Left hindlimb (tissue), 1 donor: ENCODE measurements at places on chromosomes 2 and 18.

- peak; percentile 35 for DNase-seq
Measured at GRCh38 chr2:101151859-101152271, 683 bp upstream of the TBC1D8 start.

DNA sequence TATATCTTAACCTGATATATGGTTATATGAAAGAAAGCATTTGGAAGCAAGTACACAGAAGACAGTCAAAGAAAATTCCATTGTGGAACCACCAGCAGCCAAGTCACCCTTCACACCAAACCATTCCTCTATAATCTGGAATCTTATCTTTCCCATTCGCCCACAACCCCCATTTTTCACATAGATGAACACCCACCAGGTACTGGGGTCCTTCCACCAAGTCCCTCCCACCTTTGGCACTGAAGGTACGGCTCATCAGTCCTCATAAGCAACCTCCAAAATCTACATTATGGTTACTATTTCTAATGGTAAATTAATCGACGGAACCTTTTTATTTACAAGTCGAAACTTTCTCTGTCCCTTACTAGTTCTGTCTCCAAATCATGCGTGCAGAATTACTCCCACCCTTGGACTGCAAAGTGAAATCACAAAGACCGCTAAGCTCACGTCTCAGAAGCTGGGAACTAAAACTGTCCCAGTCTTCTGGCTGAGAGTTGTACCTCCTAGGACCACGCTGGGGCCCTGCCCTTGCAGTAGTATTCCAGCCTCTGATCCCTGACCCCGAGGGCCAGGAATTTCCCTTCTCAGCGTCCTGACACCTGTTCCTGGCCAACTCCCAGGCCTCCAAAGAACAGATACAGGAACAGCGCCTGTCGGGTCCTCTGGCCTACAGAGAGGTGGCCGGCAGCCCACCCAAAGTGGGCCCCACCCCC, 702 bp downstream of the OLA1 start:
- no peak for DNase-seq

- no peak for DNase-seq
Measured at GRCh38 chr2:185522472-185522871, 216.1 kb upstream of the FSIP2 start.

DNA sequence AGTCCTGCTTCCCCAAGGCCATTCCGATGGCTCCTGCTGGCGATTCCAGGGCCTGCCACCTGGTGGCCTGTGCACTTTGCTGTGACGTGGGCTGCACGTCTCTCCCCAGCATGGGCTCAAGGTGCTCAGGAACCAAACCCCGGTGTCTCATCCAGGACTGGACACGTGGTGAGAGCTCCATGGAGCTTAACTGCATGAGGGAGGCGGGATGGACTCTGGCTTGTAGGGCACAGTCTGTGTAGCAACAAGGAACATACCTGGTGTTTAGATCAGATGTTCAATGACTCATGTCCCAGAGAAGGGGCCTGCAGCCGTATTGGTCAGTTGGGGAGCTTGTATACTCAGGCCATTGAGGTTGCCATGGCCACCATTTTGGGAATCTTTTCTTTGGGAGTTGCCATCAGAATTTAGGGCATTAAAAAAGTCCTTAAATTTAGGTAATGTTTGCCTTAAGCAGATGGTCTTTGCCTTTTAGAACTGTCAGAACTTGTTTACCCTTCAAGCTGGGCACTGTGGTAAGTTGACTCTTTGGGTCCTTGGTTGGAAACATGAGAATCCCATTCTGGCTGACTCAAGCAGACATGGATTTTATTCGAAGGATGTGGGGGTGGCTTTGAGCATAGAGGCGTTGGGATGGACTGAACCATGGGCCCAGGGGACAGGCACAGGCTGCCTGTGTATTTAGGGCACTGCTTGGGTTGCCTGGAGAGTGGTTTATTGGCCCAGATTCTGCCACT, 21.0 kb downstream of the AGAP1 start:
- DNase-seq, result no peak

DNA sequence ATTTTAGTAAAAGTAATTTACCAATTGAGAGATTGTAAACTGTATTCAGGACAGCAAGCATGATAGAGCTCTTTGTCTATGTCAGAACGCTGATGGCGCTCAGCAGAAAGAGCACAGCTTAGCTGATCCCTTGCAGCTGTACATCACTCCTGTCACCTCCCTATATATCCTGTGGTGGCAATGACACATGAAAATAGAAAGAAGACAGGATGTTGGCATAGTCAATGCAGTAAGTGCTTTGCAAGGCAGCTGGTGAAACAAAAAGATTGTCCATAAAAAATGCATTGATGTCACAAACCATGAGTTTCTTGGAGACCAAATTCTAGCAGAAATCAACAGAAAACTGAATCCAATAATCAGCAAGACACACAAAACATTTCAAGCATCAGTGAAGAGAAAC, 221.5 kb downstream of the RIT2 start:
- DNase-seq, result no peak

GRCh38 chr2:20803974-20804373, 18.9 kb downstream of the LDAH start:
- DNase-seq, result no peak

DNA sequence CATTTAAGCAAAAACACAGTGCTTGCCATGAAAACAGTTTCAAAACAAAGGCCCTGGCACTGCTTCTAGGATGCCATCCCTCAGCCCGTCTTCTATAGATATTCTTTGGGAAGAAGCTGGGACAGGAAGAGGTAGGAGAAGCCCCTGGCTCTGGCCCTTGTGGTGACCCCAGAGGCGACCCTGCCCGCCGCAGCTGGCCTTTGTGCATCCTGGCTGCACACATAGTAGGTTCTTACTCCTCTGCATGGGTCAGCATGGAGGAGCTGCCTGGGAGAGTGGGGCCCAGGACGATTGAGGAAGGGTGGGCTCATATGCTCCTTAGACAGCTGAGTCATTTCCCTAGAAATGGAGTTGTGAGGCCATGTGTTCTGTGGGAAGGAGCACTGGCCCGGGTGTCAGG, 44.4 kb upstream of the OTOF start:
- DNase-seq, result no peak

GRCh38 chr18:44830581-44830980, 149.9 kb downstream of the SETBP1 start:
- DNase-seq, result no peak

DNA sequence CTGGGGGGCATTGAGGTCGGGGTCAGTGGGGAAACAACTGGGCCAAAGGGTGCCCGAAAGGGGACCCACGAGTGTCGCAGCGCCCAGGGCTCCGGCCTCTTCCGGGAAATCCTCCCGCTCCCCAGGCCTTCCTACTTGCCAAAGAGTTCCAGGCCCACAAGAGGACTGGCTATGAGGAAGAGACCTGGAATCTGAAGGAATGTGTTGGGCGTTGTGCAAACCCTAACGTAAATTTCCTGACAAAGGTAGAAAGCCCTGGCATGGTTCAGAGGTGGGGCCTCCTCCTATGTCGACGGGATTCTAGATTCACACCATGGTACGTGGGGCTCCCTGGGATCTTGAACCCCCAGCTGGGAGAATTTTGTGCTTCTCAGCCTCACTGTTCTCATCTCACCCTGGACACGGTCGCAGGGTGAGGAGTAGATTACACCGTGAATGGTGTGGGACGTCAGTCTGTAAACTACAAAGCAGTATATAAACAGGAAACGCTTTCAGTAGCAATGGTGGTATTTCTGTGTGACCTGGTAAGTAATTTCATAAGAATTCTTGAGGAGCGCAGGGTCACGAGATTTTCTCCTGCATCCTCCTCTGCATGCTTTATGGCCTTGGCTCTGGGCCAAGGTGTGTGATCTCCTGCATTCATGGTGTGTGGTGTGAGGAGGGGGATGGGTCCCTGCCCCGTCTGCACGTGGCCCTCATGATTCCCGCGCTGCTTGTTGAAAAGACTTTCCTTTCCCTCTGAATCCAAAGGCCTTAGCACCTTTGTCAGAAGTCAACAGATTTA, 868 bp downstream of the HSBP1L1 start:
- DNase-seq, result no peak

- no peak for DNase-seq
Measured at GRCh38 chr2:1660656-1661640, 83.4 kb downstream of the PXDN start.
